Activated CD4-positive, alpha-beta T cell treated with anti-CD3 and anti-CD28 coated beads, Interleukin-2, amount 10 ng/mL, durations not matched to agents 7 days and 5 days (primary cell): ENCODE measurements at places on chromosomes 13 and 19.

- DNase-seq = no peak
Observed at GRCh38 chr13:20882206-20882605, 20.3 kb downstream of the XPO4 start.

DNA sequence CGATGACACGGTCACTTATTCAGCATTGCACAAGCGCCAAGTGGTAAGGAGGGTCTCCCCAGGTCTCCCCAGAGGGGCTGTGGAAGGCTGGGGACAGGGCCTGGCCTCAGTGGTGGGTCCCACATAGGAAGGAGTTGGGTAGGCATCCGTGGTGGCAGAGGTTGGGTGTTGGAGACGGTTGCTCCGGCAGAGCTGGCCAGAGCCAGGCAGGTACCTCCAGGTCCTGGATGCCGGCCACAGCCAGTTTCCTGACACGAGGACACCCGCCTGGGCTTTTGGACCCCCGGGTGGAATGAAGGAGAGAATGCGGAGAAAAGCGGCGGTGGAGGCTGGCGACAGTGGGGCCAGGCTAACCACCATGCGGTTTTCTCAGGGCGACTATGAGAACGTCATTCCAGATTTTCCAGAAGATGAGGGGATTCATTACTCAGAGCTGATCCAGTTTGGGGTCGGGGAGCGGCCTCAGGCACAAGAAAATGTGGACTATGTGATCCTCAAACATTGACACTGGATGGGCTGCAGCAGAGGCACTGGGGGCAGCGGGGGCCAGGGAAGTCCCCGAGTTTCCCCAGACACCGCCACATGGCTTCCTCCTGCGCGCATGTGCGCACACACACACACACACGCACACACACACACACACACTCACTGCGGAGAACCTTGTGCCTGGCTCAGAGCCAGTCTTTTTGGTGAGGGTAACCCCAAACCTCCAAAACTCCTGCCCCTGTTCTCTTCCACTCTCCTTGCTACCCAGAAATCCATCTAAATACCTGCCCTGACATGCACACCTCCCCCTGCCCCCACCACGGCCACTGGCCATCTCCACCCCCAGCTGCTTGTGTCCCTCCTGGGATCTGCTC lies 1.3 kb upstream of the FFAR1 start:
- DNase-seq = peak; percentile 69

DNA sequence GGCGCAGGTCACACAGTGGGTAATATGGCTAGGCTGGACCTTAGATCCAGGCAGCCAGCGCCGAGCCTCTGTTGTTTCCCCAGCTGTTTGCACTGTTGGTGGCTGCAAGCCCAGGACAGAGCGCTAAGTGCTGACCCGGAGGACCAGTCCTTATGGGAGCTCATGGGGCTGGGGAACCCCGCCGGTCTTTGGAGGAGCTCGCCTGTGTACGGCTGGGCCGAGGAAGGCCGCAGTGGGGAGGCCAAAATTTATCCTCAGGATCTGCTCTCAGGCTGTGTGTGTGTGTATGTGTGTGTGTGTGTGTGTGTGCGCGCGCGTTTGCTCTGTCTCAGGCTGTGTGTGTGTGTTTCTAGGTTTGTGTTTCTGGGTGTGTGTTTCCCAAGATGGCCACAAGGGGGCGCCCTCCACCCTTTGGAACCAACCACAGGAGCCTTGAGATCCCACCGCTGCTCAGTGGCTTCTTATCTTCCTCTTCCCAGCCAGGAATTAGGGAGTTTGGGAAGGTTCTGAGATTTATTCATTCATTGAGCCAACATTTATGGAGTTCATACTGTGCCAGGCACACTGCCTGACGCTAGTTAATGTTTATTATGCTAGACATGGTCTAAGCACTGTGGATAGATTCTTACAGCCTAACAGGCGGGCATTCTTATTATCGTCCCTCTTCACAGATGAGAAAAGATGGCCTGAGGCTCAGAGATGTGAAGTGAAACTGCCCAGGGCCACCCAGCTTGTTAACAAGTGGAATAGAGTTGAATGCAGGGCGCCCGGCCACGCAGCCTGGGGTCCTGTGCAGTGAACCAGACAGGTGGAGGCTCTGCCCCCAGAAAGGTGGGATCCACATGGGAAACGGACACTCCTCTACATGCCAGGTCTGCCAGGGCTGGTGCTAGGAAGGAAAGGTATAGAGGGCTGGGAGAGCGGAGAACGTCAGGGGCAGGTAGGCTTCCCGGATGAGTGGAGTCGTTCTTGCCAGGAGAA lies 13.0 kb downstream of the PGLYRP1 start:
- peak; percentile 73 for DNase-seq

- DNase-seq = no peak
Observed at GRCh38 chr13:99199541-99200431, 868 bp upstream of the UBAC2 start.
